ENCODE measurements at places on chromosomes 11 and 22. TPM values are rescaled to one million over a fixed set of nuclear protein-coding genes. Genes with fewer than 3 reads are reported as not detected.

Gene OR2D2
- not detected for polyA plus RNA-seq

DNA sequence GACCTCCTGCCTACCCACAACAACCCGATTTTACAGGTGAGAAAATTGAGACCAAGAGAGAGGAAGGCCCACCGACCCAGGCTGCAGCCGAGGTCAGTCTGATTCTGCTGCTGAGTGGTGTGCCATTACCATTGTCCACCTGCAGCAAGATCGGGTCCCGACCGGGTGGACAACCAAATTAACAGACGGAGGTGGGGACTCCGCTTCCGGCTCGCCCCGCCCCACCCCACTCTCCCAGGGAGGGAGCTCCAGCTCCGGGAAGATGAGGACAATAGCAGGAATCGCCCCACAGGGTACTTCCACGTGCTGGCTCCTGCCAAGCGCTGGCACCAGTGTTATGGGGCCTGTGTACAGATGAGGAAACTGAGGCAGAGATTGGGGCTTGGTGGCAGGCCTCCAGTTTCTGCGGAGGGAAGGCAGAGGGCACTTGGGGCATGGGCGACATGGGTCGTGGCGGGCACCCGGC is 425 bp upstream of the KDELR3 start:
- no peak for DNase-seq

DNA sequence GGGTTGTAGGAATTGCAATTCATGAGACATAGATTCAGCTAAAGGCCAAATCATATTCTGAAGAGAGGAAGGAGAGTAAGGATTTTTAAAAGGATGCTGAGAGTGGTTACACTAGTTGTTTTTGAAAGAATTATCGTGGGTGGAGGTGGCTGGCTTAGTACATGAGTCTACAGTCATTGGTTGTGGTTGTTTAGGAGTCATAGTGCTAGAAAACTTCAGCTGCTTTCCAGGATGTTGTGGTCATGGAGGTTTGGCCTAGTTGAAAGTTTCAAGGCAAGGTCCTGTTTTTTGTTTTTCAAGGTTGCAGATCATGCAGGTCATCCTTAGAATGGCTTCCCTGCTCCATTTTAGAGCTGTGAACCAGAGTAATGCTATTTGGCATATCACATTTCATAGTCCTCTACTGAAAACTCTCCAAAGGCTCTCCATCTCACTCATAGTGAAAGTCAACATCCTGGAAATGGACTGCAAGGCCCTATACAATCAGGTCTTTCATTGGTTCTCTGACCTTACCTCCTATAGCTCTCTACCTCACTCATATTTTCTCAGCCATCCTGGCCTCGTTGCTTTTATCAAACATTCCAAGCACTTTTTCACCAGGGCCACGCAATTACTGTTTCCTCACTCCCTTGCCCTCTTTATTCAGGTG is 26.1 kb upstream of the ZBTB44 start:
- DNase-seq: no peak

Gene ELFN2
- polyA plus RNA-seq: not detected
